H9 (cell line): ENCODE measurements at places on chromosomes 12 and 14.

DNA sequence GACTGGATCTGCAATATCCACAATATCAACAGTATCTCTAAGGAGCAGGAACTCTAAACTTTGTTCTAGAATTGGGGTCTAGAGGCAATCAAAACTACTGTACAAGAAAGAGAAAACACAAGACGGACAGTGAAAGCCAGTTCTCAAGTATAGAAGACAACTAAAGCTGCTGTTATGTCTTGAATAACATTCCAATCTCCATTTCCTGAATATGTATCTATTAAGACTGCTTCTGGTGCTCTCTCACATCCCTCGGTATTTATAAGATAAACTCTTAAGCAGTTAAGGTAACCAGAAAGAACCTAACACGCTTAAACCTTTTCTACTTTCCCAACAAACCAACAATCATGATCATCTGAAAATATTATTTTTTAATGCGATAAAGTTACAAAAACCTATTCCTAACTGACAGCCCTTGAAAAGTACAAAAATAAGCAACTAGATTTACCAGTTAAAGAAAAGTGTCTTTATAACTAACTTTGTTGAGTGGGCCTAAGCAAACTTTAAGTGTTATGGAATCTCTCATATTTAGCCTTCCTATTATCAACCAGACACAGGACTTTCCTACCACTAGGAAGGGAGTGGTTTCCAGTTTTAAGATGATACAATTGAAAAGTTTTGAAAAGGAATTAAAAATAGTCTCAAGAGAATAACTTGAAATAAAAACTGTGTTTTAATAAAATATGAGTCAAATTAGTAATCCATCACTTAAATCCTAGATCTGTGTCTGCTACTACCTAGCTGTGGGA, 30.7 kb downstream of the NUMB start:
- no peaks in the 10 kb centered on the region for H3K27me3 ChIP-seq
- H3K4me3 ChIP-seq: no peak overlapping the region
- no peaks in the 10 kb centered on the region for H3K36me3 ChIP-seq
- H3K4me1 ChIP-seq: no peaks in the 10 kb centered on the region
- H3K27ac ChIP-seq: no peak overlapping the region

GRCh38 chr12:120536064-120536791, 2.1 kb downstream of the RNF10 start:
- no peak overlapping the region for H3K27ac ChIP-seq
- peak overlapping the region; percentile 94 for H3K4me3 ChIP-seq
- DNase-seq: no peak
- peaks cover 9% of the 10 kb centered on the region; the same call in 2 of the 3 replicates for H3K36me3 ChIP-seq
- no peaks in the 10 kb centered on the region for H3K4me1 ChIP-seq
- H3K27me3 ChIP-seq: no peaks in the 10 kb centered on the region

GRCh38 chr12:105226219-105226618, 9.8 kb downstream of the APPL2 start:
- no peaks in the 10 kb centered on the region for H3K27me3 ChIP-seq
- H3K27ac ChIP-seq: no peak overlapping the region
- no peaks in the 10 kb centered on the region for H3K4me1 ChIP-seq
- H3K4me3 ChIP-seq: no peak overlapping the region

DNA sequence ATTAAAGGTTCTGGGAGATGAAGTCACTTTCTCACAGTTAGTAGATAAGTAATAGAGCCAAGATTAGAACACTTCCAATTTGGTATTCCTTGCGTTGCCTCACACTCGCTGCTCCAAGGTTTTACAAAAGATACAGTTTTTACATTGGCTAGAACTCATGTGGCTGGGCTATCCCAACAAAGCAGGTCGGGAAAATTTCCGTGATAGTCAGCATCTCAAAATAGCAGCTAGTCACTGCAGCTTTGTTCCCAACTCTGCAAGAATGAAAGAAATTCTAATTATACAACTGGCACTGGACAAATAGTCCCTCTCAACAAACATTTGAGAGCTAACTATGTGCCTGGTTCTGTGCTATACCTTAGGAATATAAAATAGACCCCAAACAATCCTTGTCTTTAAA, 24.6 kb upstream of the PPP1R12A start:
- H3K4me3 ChIP-seq: no peak overlapping the region
- DNase-seq: no peak
- no peaks in the 10 kb centered on the region for H3K36me3 ChIP-seq
- no peak overlapping the region for H3K27ac ChIP-seq
- H3K4me1 ChIP-seq: no peaks in the 10 kb centered on the region

GRCh38 chr14:105855893-105856675, 329.7 kb downstream of the TMEM121 start:
- H3K4me1 ChIP-seq: no peaks in the 10 kb centered on the region
- peak; percentile 14 for DNase-seq
- no peak overlapping the region for H3K4me3 ChIP-seq
- H3K27ac ChIP-seq: no peak overlapping the region

- H3K36me3 ChIP-seq: no peaks in the 10 kb centered on the region
- no peak overlapping the region for H3K4me3 ChIP-seq
- no peaks in the 10 kb centered on the region for H3K4me1 ChIP-seq
- H3K27me3 ChIP-seq: no peaks in the 10 kb centered on the region
Measured at GRCh38 chr14:37083599-37083998, 88.8 kb downstream of the SLC25A21 start.

- H3K27ac ChIP-seq: no peak overlapping the region
- no peak overlapping the region for H3K4me3 ChIP-seq
- no peaks in the 10 kb centered on the region for H3K27me3 ChIP-seq
Measured at GRCh38 chr14:96508900-96509299, 6.7 kb downstream of the PAPOLA start.

- no peak for DNase-seq
- H3K4me1 ChIP-seq: no peaks in the 10 kb centered on the region
- no peaks in the 10 kb centered on the region for H3K27me3 ChIP-seq
- no peaks in the 10 kb centered on the region for H3K36me3 ChIP-seq
Measured at GRCh38 chr14:78700236-78700635, 530.1 kb downstream of the NRXN3 start.

- no peak overlapping the region for H3K4me3 ChIP-seq
- no peak overlapping the region for H3K27ac ChIP-seq
- no peaks in the 10 kb centered on the region for H3K36me3 ChIP-seq
- H3K27me3 ChIP-seq: no peaks in the 10 kb centered on the region
- DNase-seq: no peak
Measured at GRCh38 chr12:27823038-27823437, 43.0 kb upstream of the MANSC4 start.

DNA sequence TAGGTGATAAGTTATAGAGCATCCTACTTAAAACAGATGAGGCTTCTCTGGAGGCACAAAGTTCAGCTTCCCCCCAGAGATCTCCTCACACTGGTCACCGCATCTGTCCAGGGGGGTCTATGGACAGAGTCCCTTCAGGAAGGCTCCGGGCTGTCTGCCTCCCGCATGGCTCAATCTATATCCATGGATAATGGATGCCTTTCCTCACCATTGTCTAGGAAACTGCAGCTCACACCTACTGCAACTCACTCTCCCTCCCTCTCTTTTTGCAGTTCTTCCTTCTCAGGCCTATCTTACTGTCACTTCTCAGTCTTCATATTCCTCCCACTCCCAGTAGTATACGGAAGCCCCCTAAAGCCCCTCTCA, 100.6 kb upstream of the BCL2L14 start:
- peaks cover 7% of the 10 kb centered on the region; the same call in 1 of the 2 replicates for H3K4me1 ChIP-seq
- no peak for DNase-seq
- no peaks in the 10 kb centered on the region; the same call in 2 of the 3 replicates for H3K36me3 ChIP-seq
- no peaks in the 10 kb centered on the region for H3K27me3 ChIP-seq
- peak overlapping the region; percentile 0; the same call in 1 of the 3 replicates for H3K4me3 ChIP-seq
- no peak overlapping the region for H3K27ac ChIP-seq

- peaks cover 17% of the 10 kb centered on the region for H3K36me3 ChIP-seq
- no peaks in the 10 kb centered on the region; the same call in 1 of the 2 replicates for H3K4me1 ChIP-seq
Measured at GRCh38 chr12:98644433-98644711, 216 bp downstream of the IKBIP start.

DNA sequence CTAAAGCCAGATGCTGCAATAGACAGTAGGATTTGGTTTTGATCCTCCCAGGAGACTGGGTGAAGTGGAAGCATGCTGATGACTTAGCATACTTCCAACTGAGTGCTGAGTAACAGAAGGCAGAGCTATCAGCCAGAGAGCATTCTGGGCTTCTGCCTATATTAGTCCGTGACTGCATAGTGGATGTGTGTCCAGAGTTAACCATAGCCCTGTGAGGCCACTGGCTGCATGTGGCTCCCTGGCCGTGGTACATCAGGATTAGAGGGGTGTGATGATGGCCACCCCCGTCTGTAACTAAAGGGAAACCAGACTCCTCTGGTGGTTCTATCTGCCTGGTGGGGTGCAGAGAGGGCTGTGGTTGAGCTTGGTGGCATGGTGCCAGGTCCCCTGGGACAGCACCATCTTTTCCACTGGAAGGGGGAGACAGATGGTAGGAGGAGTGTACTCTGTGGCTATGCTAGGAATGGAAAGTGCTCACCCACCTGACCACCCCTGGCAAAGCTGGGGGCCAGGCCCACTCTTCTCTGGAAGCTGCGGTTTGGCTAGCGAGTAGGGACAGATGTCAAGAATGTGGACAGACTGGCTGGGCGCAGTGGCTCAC, 27.4 kb downstream of the ABCD4 start:
- H3K4me1 ChIP-seq: no peaks in the 10 kb centered on the region
- H3K27me3 ChIP-seq: no peaks in the 10 kb centered on the region
- no peak overlapping the region for H3K4me3 ChIP-seq
- H3K36me3 ChIP-seq: no peaks in the 10 kb centered on the region; the same call in 1 of the 2 replicates

DNA sequence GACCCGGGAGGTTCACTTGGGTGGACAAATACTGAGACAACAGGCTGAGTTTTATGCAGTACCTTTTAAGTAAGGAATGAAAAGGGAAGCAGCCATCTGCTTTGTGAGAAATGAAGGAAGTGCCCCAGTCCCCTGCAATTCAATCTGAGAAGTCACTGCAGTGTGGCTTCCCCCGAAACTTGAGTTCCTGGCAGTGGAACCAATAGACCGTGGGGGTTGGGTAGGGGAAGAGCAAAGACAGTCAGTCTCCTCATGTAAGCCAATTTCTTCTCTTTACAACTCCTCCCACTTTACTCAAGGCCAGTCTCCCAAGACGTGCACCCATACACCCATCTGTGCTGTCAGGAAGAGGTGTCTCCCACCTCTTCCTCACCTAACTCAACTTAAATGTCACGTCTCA, 206.5 kb downstream of the BCAT1 start:
- H3K27ac ChIP-seq: no peak overlapping the region
- H3K4me1 ChIP-seq: peaks cover 6% of the 10 kb centered on the region; the same call in 1 of the 2 replicates
- no peaks in the 10 kb centered on the region for H3K27me3 ChIP-seq
- H3K36me3 ChIP-seq: no peaks in the 10 kb centered on the region
- H3K4me3 ChIP-seq: no peak overlapping the region

DNA sequence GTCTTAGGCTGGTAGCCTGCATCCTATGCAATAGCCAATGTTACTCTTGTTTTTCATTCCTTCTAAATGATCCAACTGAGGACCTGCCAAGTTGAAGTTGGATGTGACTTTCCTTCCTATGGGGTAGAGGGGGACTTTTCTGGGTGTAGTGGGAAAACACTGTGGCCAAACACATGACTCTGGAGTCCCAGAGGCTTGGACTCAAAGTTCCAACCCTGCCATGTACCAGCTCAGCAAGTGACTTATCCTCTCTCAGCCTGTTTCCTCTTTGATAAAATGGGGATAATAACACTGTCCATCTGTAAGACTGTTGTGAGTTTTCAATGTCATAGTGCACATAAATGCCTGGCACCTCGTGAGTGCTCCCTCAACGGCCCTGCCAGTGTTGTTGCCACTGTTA, 97.0 kb downstream of the ZFP36L1 start:
- no peak for DNase-seq
- H3K4me3 ChIP-seq: no peak overlapping the region
- H3K4me1 ChIP-seq: no peaks in the 10 kb centered on the region
- peaks cover 1% of the 10 kb centered on the region; the same call in 1 of the 2 replicates for H3K36me3 ChIP-seq

DNA sequence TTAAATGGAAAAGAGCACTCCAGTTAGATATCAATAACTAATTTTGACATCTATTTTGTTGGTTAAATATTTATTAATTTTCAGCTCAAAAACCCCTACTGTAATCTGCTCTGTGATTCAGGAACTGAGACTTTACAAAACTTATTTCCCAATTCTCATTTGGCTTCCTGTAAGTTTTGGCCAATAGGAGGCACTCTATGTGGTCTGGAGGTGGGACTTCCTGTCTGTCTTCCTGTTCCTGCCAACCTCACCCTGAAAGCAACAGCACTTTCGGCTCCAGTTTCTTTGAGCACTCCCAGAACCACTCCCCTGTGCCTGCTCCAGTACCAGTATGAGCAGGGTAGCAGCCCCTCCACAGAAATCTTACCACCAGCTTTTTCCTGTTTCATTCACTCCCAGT, 1027.0 kb downstream of the VRK1 start:
- no peaks in the 10 kb centered on the region for H3K4me1 ChIP-seq
- peaks cover 8% of the 10 kb centered on the region for H3K36me3 ChIP-seq
- H3K27me3 ChIP-seq: no peaks in the 10 kb centered on the region
- no peak overlapping the region for H3K27ac ChIP-seq
- no peak for DNase-seq
- H3K4me3 ChIP-seq: no peak overlapping the region

- H3K27me3 ChIP-seq: peaks cover 21% of the 10 kb centered on the region
- H3K36me3 ChIP-seq: no peaks in the 10 kb centered on the region
- no peak overlapping the region for H3K4me3 ChIP-seq
Measured at GRCh38 chr14:36671149-36671548, 9.5 kb downstream of the PAX9 start.

DNA sequence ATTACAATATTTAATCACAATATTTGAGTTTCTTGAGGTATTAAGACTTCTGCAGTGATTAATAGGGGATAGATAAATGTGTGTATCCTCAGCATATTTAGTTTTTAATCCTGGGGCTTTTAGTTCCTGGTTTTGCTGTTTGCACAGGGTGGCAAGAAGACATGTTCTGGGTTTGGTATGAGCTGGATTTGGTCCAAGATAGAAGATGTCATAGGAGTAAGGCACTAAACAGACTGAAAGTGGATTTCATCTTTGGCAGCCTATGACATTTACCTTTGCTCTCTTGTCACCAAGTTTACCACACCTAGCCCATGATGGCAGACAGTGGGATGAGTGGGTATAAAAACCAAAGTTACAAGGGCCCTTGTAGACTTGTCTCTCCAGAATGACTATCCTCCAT, 168.2 kb downstream of the LRRK2 start:
- H3K27me3 ChIP-seq: no peaks in the 10 kb centered on the region
- H3K36me3 ChIP-seq: no peaks in the 10 kb centered on the region
- no peaks in the 10 kb centered on the region for H3K4me1 ChIP-seq
- H3K27ac ChIP-seq: no peak overlapping the region

GRCh38 chr14:57418999-57419398, 28.6 kb downstream of the NAA30 start:
- no peak overlapping the region for H3K4me3 ChIP-seq
- no peak for DNase-seq
- H3K27me3 ChIP-seq: no peaks in the 10 kb centered on the region
- H3K4me1 ChIP-seq: no peaks in the 10 kb centered on the region
- no peak overlapping the region for H3K27ac ChIP-seq

GRCh38 chr14:47676315-47676617, 861 bp upstream of the MDGA2 start:
- no peaks in the 10 kb centered on the region; the same call in 2 of the 3 replicates for H3K36me3 ChIP-seq
- H3K27me3 ChIP-seq: peaks cover 38% of the 10 kb centered on the region
- DNase-seq: no peak

GRCh38 chr12:48352157-48352760, 1.5 kb upstream of the ZNF641 start:
- DNase-seq: no peak
- peaks cover 2% of the 10 kb centered on the region; the same call in 1 of the 2 replicates for H3K4me1 ChIP-seq
- no peaks in the 10 kb centered on the region for H3K36me3 ChIP-seq
- H3K27me3 ChIP-seq: no peaks in the 10 kb centered on the region
- no peak overlapping the region for H3K27ac ChIP-seq
